Right atrium auricular region (tissue), 2 donors: ENCODE measurements at places on chromosomes 2 and 18. TPM values are rescaled to one million over a fixed set of nuclear protein-coding genes. Genes with fewer than 3 reads are reported as not detected.

GRCh38 chr2:73925853-73926492 lies 707 bp upstream of the DGUOK start:
- H3K4me1 ChIP-seq: no peaks in the 10 kb centered on the region
- H3K4me3 ChIP-seq: peak overlapping the region; percentile 72
- no peaks in the 10 kb centered on the region for H3K27me3 ChIP-seq
- DNase-seq: no peak
- no peaks in the 10 kb centered on the region for H3K36me3 ChIP-seq
- H3K27ac ChIP-seq: peak overlapping the region; percentile 97

- no peak overlapping the region for H3K4me3 ChIP-seq
- no peaks in the 10 kb centered on the region for H3K27me3 ChIP-seq
- H3K4me1 ChIP-seq: no peaks in the 10 kb centered on the region
- no peak for DNase-seq
Measured at GRCh38 chr2:127531221-127531648, 4.2 kb upstream of the MYO7B start.

- H3K4me1 ChIP-seq: no peaks in the 10 kb centered on the region
- DNase-seq: no peak
- H3K27me3 ChIP-seq: no peaks in the 10 kb centered on the region
- no peak overlapping the region for H3K4me3 ChIP-seq
Measured at GRCh38 chr2:161111531-161111930, 48.7 kb upstream of the TANK start.

DNA sequence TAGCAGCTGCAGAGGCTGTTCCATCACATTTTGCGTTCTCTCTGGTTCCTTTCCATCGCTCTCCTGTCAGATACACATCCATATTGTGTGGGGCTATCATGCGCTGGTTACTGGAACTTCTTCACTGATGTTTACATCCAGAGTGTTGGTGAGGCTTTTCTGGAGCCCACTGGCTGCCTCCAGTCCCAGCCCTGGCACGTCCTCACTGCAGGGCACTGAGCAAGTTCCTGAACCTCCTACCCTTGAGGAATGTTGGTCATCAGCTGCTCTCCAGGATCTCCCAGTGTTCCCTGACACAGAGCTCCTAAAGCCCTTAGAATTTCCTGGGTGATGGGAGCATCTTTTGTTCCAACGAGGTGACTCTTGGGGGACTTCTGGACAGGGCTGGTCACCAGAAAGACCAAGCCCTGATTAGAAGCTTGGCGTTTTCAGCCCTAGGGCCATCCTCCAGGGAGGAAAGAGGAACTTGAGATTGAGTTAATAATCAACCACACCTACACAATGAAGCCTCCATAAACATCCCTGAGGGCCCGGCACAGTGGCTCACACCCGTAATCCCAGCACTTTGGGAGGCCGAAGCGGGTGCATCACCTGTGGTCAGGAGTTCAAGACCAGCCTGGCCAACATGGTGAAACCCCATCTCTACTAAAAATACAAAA lies 81.3 kb downstream of the TFCP2L1 start:
- H3K27ac ChIP-seq: no peak overlapping the region
- H3K4me3 ChIP-seq: no peak overlapping the region
- no peaks in the 10 kb centered on the region for H3K27me3 ChIP-seq
- H3K4me1 ChIP-seq: no peaks in the 10 kb centered on the region
- H3K36me3 ChIP-seq: no peaks in the 10 kb centered on the region
- DNase-seq: no peak

- H3K4me3 ChIP-seq: no peak overlapping the region
- H3K4me1 ChIP-seq: peaks cover 78% of the 10 kb centered on the region
- H3K36me3 ChIP-seq: peaks cover 100% of the 10 kb centered on the region
- H3K27ac ChIP-seq: no peak overlapping the region
- no peak for DNase-seq
Measured at GRCh38 chr2:217864963-217865772, 137.6 kb downstream of the TNS1 start.

- DNase-seq: no peak
- H3K27me3 ChIP-seq: no peaks in the 10 kb centered on the region
- H3K27ac ChIP-seq: no peak overlapping the region
- no peaks in the 10 kb centered on the region for H3K36me3 ChIP-seq
- no peaks in the 10 kb centered on the region for H3K4me1 ChIP-seq
- H3K4me3 ChIP-seq: no peak overlapping the region
Measured at GRCh38 chr2:122329278-122329677, 573.8 kb downstream of the TSN start.

- no peak overlapping the region for H3K27ac ChIP-seq
- no peaks in the 10 kb centered on the region for H3K4me1 ChIP-seq
- DNase-seq: no peak
- H3K36me3 ChIP-seq: no peaks in the 10 kb centered on the region
- H3K4me3 ChIP-seq: no peak overlapping the region
- H3K27me3 ChIP-seq: no peaks in the 10 kb centered on the region
Measured at GRCh38 chr2:133733901-133734255, 165.6 kb upstream of the NCKAP5 start.

GRCh38 chr2:229780856-229781773 lies 66.8 kb upstream of the DNER start:
- H3K4me3 ChIP-seq: no peak overlapping the region
- peaks cover 58% of the 10 kb centered on the region for H3K36me3 ChIP-seq
- DNase-seq: no peak
- H3K4me1 ChIP-seq: peaks cover 8% of the 10 kb centered on the region

DNA sequence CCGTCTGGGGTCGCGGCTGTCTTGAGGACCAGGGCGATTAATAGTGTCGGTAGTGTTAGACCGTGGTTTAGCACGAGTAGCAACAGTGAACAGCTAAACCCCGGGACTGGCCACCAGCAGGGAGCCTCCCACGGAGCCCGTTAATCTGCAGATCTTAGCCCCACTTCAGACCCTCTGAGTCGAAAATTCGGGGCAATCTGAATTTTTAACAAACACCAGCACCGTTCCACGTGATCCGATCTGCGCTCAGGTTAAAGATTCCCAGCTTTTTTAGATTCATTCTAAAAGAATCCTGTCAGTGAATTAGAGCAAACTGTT lies 479 bp upstream of the ATP5F1A start:
- DNase-seq: no peak
- H3K4me3 ChIP-seq: peak overlapping the region; percentile 100
- no peaks in the 10 kb centered on the region for H3K4me1 ChIP-seq
- peaks cover 20% of the 10 kb centered on the region for H3K36me3 ChIP-seq
- peak overlapping the region; percentile 97 for H3K27ac ChIP-seq

GRCh38 chr2:36605273-36605672 lies 7.3 kb upstream of the FEZ2 start:
- no peaks in the 10 kb centered on the region for H3K36me3 ChIP-seq
- H3K4me3 ChIP-seq: no peak overlapping the region
- H3K27ac ChIP-seq: no peak overlapping the region
- no peak for DNase-seq
- H3K27me3 ChIP-seq: no peaks in the 10 kb centered on the region
- no peaks in the 10 kb centered on the region for H3K4me1 ChIP-seq

- H3K27ac ChIP-seq: no peak overlapping the region
- H3K4me1 ChIP-seq: no peaks in the 10 kb centered on the region
- no peaks in the 10 kb centered on the region for H3K36me3 ChIP-seq
- no peak overlapping the region for H3K4me3 ChIP-seq
- no peak for DNase-seq
- H3K27me3 ChIP-seq: no peaks in the 10 kb centered on the region
Measured at GRCh38 chr2:240412211-240412861, 23.1 kb upstream of the GPC1 start.

DNA sequence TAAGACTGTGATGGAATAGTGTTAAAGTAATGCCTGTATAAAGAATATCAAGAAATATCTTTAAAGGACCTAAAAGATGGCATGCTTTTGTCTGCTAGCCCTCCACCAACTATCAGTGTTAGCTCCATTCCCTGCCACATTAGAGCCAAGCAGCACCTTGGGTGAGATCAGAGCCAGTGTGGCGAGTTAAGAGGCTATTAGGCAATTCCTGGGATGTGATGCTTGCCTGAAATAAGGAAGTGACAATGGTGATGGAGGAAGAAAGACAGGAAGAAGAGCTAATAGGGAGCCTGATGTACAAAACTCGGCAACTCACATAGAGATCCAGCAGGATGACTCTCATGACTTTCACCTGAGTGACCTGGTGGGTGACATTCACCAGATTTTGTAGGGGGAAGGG lies 143.5 kb downstream of the ZEB2 start:
- H3K4me3 ChIP-seq: no peak overlapping the region
- no peaks in the 10 kb centered on the region for H3K27me3 ChIP-seq
- peaks cover 31% of the 10 kb centered on the region for H3K4me1 ChIP-seq
- H3K36me3 ChIP-seq: no peaks in the 10 kb centered on the region
- no peak overlapping the region for H3K27ac ChIP-seq

GRCh38 chr2:206979922-206980321 lies 40.6 kb downstream of the CPO start:
- H3K36me3 ChIP-seq: no peaks in the 10 kb centered on the region
- H3K27me3 ChIP-seq: no peaks in the 10 kb centered on the region
- no peak overlapping the region for H3K27ac ChIP-seq
- H3K4me3 ChIP-seq: no peak overlapping the region

GRCh38 chr2:221896505-221897151 lies 324.5 kb upstream of the EPHA4 start:
- H3K4me1 ChIP-seq: no peaks in the 10 kb centered on the region
- DNase-seq: peak; percentile 59
- no peaks in the 10 kb centered on the region for H3K27me3 ChIP-seq
- H3K36me3 ChIP-seq: no peaks in the 10 kb centered on the region

GRCh38 chr2:184598316-184599053 lies at the start of gene ZNF804A:
Gene ZNF804A (plus strand): TSS chr2:184598529. CDS start chr2:184598960, 431 bp downstream.
- no peaks in the 10 kb centered on the region for H3K27me3 ChIP-seq
- H3K4me3 ChIP-seq: peak within 1 kb of the TSS; percentile 32
- DNase-seq: peak; percentile 67
- no peaks in the 10 kb centered on the region for H3K4me1 ChIP-seq

- H3K27ac ChIP-seq: no peak overlapping the region
- H3K4me3 ChIP-seq: no peak overlapping the region
- H3K4me1 ChIP-seq: no peaks in the 10 kb centered on the region
- no peaks in the 10 kb centered on the region for H3K27me3 ChIP-seq
- DNase-seq: no peak
- H3K36me3 ChIP-seq: no peaks in the 10 kb centered on the region
Measured at GRCh38 chr2:166764216-166764615, 124.1 kb upstream of the XIRP2 start.

DNA sequence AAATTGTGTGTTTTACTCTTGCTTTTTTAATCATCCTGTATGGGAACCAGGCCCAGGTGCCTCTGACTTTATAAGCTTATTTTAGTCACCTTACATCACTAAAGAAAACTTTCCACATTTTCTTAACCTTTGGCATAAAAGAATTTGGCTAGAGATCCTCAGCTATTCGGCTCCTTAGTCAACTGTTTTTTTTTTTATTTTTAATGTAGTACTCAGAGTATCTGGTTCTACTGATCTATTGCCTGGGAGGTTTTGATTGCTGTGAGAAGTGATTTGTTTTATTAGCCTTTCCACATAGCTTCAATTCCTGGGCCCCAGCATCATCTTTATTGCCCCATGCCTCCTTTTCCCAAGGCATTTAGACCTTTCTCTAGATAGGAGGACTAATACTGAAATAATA lies 121.0 kb downstream of the MYO1B start:
- no peaks in the 10 kb centered on the region for H3K4me1 ChIP-seq
- H3K27me3 ChIP-seq: no peaks in the 10 kb centered on the region
- DNase-seq: no peak
- no peak overlapping the region for H3K27ac ChIP-seq

GRCh38 chr18:78610179-78610578 lies 369.4 kb upstream of the SALL3 start:
- H3K27ac ChIP-seq: no peak overlapping the region
- H3K36me3 ChIP-seq: no peaks in the 10 kb centered on the region
- H3K4me1 ChIP-seq: no peaks in the 10 kb centered on the region
- H3K4me3 ChIP-seq: no peak overlapping the region
- no peaks in the 10 kb centered on the region for H3K27me3 ChIP-seq

DNA sequence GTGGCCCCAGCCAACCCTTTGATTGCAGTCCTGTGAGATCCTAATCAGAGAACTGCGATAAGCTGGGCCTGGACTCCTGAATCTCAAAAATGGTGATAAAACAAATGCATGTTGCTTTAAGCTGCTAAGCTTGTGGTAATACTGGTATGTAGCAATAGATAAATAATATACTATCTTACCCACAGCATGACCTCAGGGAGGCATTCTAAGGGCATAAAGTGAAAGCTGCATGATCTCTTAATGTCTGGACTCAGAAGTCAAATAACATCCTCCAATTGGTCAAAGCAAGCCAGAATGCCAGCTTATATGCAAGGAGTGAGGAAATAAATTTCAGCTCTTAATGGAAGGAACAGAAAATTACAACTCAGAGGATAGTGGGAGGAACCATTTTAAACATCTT lies 246.1 kb downstream of the FSIP2 start:
- DNase-seq: no peak
- H3K36me3 ChIP-seq: no peaks in the 10 kb centered on the region
- no peaks in the 10 kb centered on the region for H3K27me3 ChIP-seq

DNA sequence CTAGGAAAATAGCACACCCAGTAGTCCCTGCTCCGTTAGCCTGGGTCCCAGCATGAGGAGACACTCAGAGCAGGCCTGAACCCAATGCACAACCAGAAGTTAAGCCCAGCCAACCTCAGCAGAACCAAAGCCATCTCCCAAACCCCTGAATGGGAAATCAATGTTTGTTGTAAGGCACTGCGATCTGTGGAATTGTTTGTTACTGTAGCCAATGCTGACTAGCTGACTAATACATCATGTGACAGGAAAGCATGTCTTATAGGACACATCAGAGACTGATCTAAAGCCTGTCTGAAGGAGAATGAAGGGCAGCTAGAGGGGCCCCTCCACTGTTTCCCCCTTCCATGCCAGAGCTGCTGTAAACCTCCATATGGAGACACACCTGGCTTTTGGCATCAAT lies 96.4 kb downstream of the MARCHF4 start:
- no peak overlapping the region for H3K4me3 ChIP-seq
- H3K4me1 ChIP-seq: no peaks in the 10 kb centered on the region
- no peak for DNase-seq
- no peak overlapping the region for H3K27ac ChIP-seq
- H3K36me3 ChIP-seq: no peaks in the 10 kb centered on the region
- no peaks in the 10 kb centered on the region for H3K27me3 ChIP-seq

The FAM237A gene
- total RNA-seq: not detected

The ALK gene
- 0.16 TPM for total RNA-seq

The PLCL1 gene
- total RNA-seq: 32.0 TPM

The PROM2 gene
- total RNA-seq: 0.35 TPM

The CIDEA gene
- 3.9 TPM for total RNA-seq

The TUBA3E gene
- 9.5 TPM for total RNA-seq

The CRYGC gene
- not detected for total RNA-seq
